ENCODE measurements at places on chromosomes 13 and 19. TPM values are rescaled to one million over a fixed set of nuclear protein-coding genes. Genes with fewer than 3 reads are reported as not detected.

Gene ZNF714
- 9.8 TPM for total RNA-seq

Gene APC2
- 0.10 TPM for total RNA-seq

Gene CRB3
- total RNA-seq, result not detected

Gene DCT
- 0.10 TPM for total RNA-seq

Gene COL5A3
- total RNA-seq, result 0.67 TPM

Gene IQCN
- 0.33 TPM for total RNA-seq

Gene ZNF675
- 5.6 TPM for total RNA-seq

Gene SPATA13
- total RNA-seq, result 26.7 TPM

Data from vein endothelial cell (primary cell).